ENCODE measurements at places on chromosomes 11 and 22. TPM values are rescaled to one million over a fixed set of nuclear protein-coding genes. Genes with fewer than 3 reads are reported as not detected.

- DNase-seq = peak; percentile 64
Observed at GRCh38 chr11:69377029-69377952, 83.3 kb downstream of the MYEOV start.

Gene PLAAT5
- 2.3 TPM for total RNA-seq

Gene TTLL12
- total RNA-seq = 23.6 TPM

- peak; percentile 63 for DNase-seq
Observed at GRCh38 chr11:119445379-119445778, 22.4 kb upstream of the THY1 start.

Measured in tongue (tissue), 3 donors.